Activated CD8-positive, alpha-beta memory T cell treated with anti-CD3 and anti-CD28 coated beads, Interleukin-2, amount 10 ng/mL, durations not matched to agents 7 days and 5 days (primary cell): ENCODE measurements at places on chromosomes 2 and 18. TPM values are rescaled to one million over a fixed set of nuclear protein-coding genes. Genes with fewer than 3 reads are reported as not detected.
A peak's percentile ranks its signal among the peaks of the same experiment; 100 is the strongest.

DNA sequence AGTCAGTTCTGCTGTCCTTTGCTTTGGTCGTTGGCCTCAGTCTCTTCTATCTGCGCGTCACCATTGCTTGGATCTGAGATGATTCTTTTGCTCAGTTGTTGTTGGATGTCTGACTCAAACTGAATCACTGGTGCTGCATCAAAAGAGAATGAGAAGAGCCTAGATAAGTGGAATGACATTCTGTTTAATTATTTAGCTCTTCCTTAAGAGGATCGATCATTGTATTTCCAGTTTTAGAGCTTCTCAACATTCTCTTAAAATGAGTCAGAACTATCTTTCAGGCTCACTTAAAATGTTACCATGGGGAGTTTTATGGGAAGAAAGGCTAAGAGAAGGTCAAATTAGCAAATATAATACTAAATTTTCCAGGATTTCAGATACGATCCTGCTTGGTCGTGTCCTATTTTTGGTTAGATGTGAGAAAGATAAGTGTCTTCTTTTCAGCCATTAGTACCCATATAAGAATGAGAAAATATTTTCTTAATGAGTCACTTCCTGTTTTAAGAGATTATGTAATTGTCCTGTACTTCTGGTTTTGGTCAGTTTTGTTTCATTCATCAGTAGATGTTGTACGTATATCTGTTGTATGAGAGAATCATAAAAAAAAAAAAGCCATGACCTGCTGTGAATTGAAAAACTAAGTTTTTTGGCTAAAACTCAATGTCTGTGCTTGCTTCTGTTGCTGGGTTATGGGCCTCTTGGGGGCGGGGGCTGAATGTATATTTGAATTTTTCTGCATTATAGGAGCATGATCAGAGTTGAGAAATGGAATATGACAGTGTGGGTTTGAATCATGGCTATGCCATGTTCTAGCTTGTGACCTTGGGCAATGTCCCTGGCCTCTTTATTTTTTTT is 31.6 kb upstream of the CASP10 start:
- DNase-seq = no peak

DNA sequence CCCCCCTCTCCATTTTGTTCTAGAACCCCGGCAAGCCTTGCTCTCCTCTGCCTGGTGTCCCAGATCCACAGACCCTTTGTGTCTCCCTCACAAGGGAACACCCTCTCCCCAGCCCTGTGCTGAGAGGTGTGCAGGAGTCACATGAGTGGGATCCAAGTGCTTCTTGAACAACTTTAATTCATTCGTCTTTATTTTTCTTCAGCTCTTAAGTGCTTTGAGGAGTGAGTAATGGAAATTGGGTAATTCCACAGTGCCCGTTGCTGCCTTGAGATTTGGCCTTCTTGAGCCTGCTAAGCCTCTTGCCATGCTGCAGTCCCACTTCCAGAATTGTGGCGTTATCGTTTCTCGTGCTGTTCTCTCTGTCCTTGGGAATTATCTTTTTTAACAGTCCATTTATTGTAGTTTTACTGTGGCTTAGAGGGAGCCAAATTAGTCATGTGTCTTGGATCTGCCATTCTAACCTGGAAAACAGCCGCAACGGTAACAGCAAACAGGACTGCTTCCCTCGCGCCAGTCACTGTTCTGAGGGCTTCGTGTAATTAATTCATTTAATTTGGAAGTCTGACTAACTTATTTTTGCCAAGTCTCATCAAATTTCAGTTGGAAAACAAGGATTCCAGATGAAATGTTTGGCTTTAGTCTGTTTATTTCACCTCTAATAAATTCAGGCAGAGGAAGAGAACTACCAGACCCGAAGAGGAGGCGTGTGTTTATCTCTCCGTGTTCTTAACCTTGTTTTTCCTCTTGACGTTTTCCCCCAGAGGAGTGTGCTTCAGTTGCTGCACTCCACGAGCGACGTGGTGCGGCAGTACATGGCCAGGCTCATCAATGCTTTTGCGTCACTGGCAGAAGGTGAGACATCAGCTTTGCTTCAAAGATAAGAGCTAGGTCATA is 72.0 kb downstream of the ARMC9 start:
- DNase-seq = no peak

Gene DYSF
- 8.9 TPM for total RNA-seq

GRCh38 chr18:21803495-21803894 is 62.9 kb downstream of the MIB1 start:
- no peak for DNase-seq

Gene LIMS3
- 0.63 TPM for total RNA-seq

DNA sequence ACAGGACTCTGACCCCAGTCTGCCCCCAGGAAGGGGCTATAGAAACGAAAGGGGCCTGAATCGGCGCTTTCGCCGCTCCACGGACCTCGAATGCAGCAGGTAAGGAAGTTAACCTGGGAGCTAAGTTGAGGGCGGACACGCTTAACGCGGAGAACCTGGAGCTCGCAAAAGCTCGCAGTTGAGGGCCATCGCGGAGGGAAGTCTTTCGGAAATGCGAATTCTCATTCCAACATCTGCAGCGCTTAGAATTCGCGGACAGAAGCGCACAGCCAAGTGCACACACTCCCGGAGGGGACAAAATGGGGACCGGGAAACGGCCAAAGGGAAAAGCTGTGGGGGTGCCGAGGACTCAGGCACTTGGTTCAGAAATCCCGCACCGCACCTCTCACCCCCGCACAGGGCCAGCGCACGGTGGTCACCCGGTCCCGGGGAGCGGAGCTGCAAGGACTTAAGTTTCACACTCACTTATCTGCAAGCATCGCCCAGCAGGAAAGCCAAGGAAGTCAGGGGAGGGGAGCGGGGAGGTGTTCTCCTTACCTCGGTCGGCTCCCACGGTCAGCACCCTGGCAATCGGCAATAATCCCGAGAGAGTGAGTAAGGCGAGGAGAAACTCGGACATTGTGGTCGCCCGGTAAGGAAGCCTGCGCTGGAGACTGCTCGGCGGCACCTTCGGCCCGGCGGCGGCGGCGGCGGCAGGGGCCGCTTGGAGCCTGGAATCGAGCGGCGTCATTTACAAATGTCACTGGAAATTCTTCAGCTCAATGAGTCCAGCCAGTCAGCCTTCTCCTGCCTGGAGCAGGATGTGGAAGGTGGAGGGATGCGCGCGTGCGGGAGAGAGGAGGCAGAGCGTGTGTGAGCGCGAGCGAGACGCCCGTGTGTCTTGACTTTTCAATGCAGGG is 456 bp downstream of the LRP1B start:
- no peak for DNase-seq

Gene CAPN14
- total RNA-seq = 0.26 TPM

Gene PNO1
- total RNA-seq = 15.1 TPM

DNA sequence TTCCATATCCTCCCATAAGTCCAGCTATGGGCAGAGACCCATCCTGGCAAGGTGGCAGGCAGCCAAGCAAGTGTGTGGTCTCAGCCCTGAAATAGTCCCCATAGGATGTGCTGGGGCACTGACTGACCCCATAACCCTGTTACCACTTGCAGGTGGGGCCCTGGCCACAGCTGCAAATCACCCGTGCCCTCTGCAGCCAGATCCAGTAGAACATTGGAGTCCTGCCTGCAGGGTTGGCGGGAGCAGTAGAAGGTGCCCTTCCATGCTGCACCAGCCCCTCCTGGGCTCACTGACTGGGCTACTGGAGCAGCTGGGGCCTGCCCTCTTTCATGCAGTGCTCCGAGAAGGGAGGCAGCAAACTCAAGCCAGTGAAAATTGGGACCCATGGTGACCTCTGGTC is 112.6 kb upstream of the MCFD2 start:
- DNase-seq = no peak

DNA sequence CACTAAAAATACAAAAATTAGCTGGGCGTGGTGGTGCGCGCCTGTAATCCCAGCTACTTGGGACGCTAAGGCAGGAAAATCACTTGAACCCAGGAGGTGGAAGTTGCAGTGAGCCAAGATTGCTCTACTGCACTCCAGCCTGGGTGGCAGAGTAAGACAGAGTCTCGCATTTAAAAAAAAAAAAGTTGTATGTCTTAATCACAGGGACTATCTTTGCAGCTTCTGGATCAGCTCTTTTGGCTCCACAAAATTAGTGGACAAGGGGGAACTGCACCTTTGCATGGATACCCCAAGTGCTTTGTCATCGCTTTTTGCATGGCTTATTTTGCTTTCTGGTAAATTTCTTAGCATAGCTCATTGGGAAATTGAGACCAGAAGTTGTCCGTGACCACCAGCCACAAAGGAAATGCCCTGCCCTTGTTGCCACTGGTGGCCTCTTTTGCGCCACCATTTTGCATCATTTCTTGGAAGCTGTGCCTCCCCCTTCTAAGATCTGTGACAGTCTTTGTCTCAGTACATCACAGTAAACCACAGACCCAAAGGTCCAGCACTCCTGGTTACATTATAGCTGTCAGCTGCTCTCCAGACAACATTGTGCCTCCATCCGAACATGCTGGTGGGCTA is 43.9 kb upstream of the PCBP1 start:
- peak; percentile 91 for DNase-seq

- no peak for DNase-seq
Measured at GRCh38 chr18:316393-316792, 48.5 kb upstream of the THOC1 start.

- DNase-seq = peak; percentile 75
Measured at GRCh38 chr2:240435457-240435947, at the start of gene GPC1. Gene GPC1, plus strand, starts transcription at chr2:240435663. Its CDS starts 256 bp downstream, at chr2:240435919.

Gene CHRNG
- not detected for total RNA-seq

DNA sequence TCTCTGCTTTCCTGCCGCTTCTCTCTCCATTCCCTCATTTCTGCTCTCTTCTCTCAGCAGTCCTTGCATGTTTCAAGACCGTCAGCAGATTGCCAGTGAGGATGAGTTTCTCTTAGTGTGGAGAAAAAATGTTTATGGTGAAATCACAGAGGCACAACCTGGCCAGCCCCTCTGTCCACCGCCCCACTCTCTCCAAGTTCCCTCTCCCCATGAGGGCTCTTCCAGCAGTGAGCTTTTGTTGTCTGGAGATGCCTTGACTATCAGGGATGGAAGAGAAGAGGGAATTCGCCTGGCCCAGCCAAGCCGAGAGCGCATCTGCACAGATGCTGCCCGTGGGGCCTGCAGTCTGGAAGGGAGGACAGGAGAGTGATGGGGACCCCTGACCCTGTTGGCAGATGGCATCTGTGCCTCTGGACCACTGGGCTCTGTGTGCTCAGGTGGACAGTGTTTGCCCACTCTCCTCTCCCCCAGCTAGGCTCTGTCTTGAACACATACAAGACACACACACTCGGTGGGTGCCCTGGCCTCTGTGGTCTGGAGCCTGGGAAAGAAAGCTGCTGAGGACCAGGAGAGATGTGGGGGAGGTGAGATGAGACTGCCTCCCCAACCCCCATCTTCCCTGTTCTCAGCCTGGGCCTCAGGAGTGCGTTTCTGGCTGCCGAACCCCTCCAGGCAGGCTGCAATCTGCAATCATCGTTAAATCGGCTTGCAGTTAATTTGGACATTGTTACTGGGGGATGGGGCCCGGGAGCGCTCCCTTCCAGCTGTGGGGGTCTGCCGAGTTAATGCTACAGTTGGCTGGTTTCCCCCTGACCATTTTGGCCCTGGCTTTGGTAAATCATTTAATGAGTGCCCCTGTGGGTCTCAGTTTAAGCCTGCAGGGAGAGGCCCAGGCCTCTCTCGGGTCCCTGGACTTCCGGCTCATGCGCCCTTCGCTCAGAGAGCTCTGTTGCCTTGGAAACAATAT is 4.5 kb downstream of the ITM2C start:
- no peak for DNase-seq

DNA sequence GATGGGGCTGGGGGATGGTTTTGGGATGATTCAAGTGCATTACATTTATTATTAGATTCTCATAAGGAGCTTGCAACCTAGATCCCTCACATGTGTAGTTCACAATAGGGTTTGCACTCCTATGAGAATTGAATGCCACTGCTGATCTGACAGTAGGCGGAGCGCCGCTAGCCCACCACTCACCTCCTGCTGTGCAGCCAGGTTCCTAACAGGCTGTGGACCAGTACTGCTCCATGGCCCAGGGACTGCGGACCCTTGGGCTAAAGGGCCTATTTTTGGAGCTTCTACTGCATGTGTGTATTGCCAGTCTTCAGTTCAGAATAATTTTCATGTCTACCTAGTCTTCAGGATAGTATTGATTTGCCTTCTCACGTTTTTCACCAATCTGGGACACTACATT is 165.3 kb upstream of the TWIST2 start:
- peak; percentile 26 for DNase-seq

DNA sequence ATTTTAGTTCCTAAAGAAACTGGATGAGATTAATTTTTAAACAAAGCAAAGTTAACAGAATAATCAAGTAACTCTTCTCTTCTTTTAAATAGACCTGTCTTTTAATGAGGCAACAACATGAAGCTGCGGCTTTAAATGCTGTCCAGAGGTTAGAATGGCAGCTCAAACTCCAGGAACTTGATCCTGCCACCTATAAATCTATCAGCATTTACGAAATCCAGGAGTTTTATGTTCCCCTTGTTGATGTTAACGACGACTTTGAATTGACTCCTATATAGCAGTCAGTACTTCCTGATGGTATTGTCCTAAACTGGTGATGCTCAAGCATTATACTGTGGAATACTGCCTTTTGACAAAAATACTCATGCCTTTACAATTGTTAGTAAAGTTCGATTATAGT is 53.7 kb upstream of the TWSG1 start:
- DNase-seq = no peak
